ENCODE measurements at places on chromosomes 5 and 9.

DNA sequence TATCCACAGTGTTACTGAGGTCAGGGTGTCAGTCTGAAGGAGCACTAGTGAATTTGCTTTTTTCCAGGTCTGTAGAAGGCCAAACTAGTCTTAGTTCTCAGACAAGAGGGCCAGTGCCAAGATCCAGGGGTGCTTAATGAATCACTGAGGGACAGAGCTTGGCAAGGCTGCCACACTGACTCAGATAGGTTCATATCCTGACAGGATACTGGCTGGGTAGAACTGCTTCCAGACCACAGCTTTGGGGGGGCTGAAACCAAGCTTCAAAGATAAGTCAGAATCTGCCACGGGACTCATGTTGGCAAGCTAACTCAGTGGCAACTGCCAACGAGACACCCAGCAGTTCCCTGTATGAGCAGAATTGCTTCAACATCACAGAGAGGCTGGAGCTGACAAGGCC lies 1125.4 kb downstream of the EFNA5 start:
- no peak for DNase-seq

GRCh38 chr5:141628175-141628788 lies 8.4 kb downstream of the HDAC3 start:
- DNase-seq: no peak

- no peak for DNase-seq
These were observed 249.8 kb downstream of the KIF4B start for GRCh38 chr5:155263381-155263780.

DNA sequence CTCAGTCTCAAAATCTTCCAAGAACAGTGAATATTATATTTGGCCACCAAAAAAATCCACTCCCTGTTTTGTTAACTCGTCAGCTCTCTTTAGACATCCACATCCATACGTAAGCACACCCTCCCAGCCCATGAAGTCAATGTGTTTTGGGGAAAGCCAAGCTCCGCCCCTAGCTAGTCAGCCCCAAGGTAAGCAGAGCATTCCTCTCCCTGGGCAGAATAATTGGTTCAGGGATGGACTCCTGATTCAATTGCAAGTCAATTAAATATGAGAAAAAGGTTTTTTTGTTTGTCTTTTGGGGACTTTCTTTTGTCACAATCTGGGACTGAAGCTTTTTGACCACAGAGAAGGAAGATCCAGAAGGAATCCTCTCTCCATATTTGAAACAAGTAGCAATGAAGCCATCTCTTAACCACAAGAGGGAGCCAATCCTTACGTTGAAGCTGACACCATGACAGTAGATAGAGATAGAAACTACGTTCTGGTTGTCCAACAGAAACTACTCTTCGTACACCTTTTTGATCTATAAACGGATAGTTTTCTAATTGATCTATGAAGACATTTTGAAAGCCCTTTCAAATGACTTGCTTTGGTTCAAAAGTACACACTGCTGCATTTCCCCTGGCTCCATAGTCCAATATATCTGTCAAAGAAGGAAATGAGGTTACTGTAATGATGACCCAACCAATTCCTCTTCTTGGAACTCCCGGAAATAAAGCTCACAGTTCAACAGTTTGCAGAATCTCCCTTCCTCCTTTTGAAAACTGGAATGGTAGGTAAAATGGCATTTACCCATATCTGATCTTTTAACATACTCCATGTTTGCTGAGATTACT lies 166.4 kb downstream of the TLE1 start:
- DNase-seq: no peak

GRCh38 chr9:93592643-93593021 lies 16.2 kb downstream of the PHF2 start:
- DNase-seq: no peak

- DNase-seq: no peak
These were observed 15.4 kb downstream of the LMAN2 start for GRCh38 chr5:177336112-177336511.

GRCh38 chr9:130382636-130383349 lies 62.0 kb upstream of the ASS1 start:
- no peak for DNase-seq

DNA sequence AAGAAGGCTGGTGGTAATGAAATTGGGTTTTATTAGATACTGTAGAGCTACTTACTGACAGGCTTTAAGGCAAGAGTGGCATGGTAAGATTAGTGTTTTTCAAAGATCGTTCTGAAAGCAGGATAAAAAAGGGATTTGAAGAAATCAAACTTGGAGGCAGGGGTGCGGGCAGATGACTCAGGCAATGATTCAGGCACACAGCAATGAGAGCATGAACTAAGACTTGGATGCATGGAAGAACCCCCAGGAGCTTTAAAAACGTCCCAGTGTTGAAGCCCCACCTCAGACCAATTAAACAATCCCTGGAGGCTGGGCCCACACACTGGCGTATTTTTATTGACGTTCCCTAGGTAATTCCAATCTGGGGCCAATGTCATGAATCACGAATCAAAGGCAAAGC lies 102.5 kb downstream of the SREK1 start:
- no peak for DNase-seq

- DNase-seq: no peak
These were observed 57.7 kb downstream of the APC start for GRCh38 chr5:112795342-112795741.

DNA sequence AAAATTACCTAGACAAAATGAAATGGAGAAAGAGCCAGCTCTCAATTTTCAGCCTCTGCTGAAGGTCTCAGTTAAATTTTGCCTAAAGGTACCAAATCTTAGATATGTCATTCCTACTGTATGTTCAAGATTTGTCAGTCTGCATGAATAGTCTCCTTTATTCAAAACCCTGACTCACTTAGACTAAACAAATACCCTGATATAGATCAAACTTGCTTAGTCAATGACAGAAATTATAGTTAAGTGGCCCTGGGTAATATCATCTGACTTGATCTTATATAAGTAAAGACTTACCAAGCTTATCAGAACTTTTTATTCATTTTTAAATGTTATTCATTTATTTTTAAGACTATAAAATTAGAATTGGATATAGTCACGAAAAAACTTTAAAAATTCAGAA lies 12.2 kb downstream of the MEGF9 start:
- DNase-seq: no peak

- DNase-seq: no peak
These were observed 47.0 kb upstream of the HOMER1 start for GRCh38 chr5:79560771-79561524.

GRCh38 chr5:35926389-35927051 lies 11.9 kb downstream of the CAPSL start:
- peak; percentile 49 for DNase-seq

GRCh38 chr9:71752928-71753327 lies 15.4 kb downstream of the CEMIP2 start:
- DNase-seq: no peak

DNA sequence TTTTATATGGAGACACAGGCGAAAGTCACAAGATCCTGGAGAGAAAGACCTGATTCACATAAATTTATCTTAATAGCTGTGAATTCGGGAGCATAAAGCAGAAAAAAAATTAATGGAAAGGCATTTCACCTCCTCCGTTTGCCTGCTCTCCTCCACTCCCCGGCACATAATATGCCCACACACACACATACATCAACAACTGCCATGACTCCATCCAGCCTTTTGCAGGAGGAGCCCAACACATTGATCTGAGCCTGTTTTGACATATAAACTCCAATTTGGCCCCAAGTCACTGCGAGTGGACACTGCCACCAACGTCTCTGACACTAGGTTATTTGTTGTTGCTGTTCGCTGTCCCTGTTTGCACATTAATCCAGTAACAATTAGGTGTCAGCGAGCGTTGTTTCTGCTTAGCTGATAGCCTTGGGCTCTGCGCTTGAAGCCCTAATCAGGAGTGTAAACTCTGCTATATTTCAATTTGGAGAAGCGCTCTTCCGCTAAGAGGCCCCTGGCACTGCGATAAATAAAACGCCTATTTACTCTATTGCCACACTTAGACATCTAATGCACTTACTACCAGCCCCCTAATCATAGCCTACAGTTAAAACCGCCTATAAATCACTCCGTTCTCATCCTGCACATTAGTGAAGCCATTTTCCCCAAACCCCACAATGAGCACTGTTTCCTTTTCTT lies 195.8 kb upstream of the TBCA start:
- DNase-seq: no peak

GRCh38 chr5:10233505-10233904 lies 16.2 kb downstream of the ATPSCKMT start:
- DNase-seq: no peak

GRCh38 chr9:36592801-36593583 lies 20.3 kb downstream of the MELK start:
- no peak for DNase-seq

DNA sequence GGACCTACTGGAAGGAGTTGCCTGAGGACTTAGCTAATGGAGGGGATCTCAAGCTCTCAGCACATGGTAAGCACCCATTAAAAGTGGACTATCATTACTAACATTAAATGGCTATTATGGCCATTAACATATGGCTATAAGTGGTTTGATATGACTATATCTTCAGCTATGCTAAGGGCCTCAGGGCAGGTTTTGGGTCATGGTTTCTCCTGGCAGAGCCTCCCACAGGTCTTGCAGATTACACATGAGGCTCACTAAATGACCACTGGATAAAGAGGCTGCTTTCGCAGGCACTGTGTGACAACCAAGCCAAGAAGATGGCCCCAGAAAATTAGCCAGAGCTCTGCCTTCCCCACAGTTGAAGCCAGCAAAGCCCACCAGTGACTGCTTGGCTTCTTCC lies 15.4 kb downstream of the CCNJL start:
- no peak for DNase-seq

DNA sequence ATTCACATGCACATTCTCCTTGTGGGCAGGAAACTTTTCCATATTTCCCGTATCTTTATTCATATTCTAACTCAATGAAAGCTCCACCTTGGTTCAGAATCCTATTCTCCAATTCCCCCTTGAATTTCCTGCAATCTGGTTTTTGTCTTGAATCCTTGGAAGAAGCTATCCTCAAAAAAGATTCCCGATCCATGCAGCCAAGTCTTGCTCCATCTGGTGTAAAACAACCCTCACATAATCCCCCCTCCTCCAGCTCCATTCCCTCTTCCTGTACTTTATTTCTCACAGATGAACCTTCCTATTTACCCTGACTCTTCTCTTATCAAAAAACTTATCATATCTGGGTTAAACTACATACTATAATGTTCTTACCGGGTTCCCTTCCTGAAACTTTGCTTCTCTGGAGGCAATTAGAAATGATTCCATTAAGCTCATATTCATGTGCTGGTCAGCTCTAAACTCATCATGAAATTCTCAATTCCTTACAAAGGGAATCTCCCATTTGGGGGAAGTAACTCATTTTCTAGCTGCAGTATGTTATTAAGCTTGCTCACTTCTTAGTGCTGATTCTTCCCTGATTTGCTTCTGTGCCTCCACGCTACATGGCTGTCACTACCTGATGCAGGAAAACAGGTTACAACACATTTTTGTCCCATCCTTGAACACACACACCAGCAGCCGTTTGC lies 81.7 kb downstream of the GNAQ start:
- DNase-seq: no peak

- no peak for DNase-seq
These were observed 414.4 kb downstream of the PDE4D start for GRCh38 chr5:59479086-59479485.

- DNase-seq: no peak
These were observed 1.1 kb upstream of the PTGER4 start for GRCh38 chr5:40678460-40679147.

DNA sequence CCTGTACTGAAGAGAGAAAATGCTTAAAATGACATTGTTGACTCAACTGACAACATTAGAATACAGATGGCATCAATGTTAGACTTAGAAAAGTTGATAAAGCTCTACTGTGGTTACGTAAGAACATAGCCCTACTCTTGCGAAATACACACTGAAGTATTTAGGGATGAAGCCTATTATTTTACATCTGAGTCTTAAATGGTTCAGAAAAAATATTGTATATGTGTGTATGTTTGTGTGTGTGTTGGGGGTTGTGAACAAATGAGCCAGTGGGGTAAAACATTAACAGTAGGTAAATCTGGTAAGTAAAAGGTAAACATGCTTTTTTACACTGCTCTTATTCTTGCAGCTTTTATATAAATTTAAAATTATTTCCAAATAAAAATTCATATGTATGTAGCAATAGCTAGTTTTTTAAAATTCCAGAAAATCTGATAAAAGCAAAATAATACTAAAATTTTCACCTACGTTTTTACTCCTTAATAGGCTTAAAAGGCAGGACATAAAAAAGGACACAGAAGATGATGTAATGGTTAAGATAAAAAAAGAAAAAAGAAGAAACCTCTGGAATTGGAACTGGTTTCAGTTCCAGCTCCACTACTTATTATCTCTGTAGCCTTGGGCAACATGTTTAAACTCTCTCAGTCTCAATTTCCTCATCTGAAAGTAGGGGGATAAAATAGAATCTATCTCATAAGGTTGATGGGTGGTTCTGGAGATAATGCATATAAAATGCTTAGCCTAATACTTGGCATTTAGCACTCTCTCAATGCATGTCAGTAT lies 44.3 kb downstream of the GARNL3 start:
- no peak for DNase-seq

- no peak for DNase-seq
These were observed 37.1 kb downstream of the LAMC3 start for GRCh38 chr9:131046093-131046380.

GRCh38 chr5:88245893-88246244 lies 22.8 kb downstream of the TMEM161B start:
- DNase-seq: no peak

DNA sequence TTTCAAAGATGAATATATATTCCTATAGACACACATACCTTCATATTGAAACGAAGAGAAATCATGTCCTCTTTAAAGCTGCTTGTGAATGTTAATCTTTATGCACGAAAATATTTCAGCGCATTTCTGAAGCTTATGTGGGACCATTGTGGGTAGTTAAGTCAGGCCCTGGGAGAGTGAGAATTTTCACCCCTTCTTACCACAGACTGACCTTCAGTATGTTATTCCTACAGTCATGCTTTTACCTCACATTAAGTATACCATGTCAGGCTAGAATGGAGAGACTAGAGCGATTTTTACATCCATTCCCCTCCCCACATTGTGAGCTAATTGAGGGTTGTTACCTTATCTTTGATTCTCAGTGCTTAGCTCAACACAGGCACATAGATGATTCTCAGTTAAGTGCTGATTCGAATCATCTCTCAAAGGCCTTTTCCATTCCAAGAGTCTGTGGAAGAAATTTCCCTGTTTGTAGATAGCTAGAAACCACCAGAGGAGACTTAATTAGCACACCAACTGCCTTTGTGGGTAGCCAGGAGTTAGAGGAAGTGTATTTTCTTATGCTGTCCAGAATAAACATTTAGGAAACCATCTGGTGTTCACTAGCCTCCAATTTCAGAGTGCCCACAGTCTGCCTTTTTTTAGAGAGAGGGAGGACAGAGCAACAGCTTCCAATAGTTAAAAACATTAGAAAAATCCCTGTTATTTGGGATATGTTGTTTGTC lies 110.5 kb downstream of the MEGF10 start:
- DNase-seq: no peak

DNA sequence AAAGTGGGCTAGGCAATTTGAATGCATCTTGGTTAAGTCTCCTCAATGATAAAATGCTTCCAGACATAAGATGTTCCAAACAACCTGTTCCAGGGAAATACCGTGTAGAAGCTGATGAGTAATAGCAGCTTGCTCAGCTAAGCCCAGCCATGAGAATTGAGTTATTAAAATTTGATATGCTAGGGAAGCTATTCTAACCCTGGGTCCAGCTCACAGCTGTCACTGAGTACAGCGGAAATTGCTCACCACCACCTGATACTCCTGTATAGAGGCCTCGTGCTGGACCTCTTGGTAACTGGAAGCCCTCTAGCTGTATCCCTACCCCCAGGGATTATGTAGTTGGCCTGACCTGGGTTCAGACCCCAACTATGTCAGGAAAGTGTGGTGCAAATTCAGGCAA lies 521.3 kb upstream of the TRPC7 start:
- no peak for DNase-seq

- no peak for DNase-seq
These were observed at the start of gene ANKRD18A for GRCh38 chr9:38620483-38621433. TSS of gene ANKRD18A (minus strand) at chr9:38620596. CDS start at chr9:38620285, 311 bp downstream.

Data from stimulated activated CD8-positive, alpha-beta memory T cell treated with anti-CD3 and anti-CD28 coated beads, Interleukin-4, amount 100 ng/mL, for 4 hours (primary cell).